ENCODE measurements at places on chromosomes 5 and 9. TPM values are rescaled to one million over a fixed set of nuclear protein-coding genes. Genes with fewer than 3 reads are reported as not detected.

Gene TSSK1B
- not detected for total RNA-seq

DNA sequence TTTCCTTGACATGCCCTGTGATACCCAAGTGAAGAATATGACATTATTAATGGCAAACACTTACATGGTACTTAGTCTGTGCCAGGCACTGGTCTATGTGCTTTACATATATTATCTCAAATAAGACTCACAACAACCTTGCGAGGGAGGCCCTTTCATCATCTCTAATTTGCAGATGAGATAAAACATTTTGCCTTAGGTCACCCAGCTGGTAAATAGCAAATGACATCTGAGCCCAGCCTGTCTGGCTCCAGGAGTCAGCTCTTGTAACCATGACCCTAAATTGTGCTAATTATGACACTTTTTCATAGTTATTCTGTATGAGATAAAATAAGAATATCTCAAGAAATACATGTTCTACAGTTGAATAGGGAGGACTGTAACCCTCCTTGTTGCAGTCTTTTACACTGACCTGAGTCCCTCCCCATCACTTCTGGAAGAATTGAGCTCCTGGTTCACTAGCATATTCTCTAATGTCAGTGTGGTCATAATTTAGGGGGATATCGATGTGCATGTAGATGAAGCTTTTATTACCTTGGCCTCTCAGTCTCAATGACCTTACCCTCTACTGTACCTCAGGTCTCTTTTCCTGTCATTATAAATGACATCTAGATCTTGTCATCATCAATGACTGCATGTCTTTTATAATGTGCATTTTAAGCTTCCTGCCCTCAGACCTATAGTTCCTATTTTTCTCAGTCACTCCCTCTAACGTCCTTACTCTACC, 126.1 kb upstream of the HAPLN1 start:
- no peak for DNase-seq

GRCh38 chr5:132498686-132499271, 8.2 kb upstream of the IRF1 start:
- no peak for DNase-seq

- DNase-seq, result no peak
Measured at GRCh38 chr9:120531683-120532300, 48.2 kb downstream of the CDK5RAP2 start.

Gene NUTM2F
- total RNA-seq, result not detected

Gene SLC34A3
- total RNA-seq, result not detected

Gene ATOSB
- total RNA-seq, result 17.7 TPM

- DNase-seq, result no peak
Measured at GRCh38 chr5:453725-454481, 10.9 kb downstream of the EXOC3 start.
